ENCODE measurements at places on chromosomes 11 and 22.

- no peak for DNase-seq
These were observed 601.3 kb downstream of the BUD13 start for GRCh38 chr11:116171271-116172140.

- DNase-seq = peak; percentile 69
These were observed 43.6 kb upstream of the POU2AF1 start for GRCh38 chr11:111422494-111423249.

- no peak for DNase-seq
These were observed 4.3 kb upstream of the MTNR1B start for GRCh38 chr11:92965196-92965595.

- no peak for DNase-seq
These were observed 33.6 kb downstream of the MRGPRD start for GRCh38 chr11:68947151-68947550.

- no peak for DNase-seq
These were observed 15.6 kb downstream of the PANX1 start for GRCh38 chr11:94144216-94144615.
